ENCODE measurements at places on chromosomes 1 and 21. TPM values are rescaled to one million over a fixed set of nuclear protein-coding genes. Genes with fewer than 3 reads are reported as not detected.

FAM229A gene
- polyA plus RNA-seq = 2.5 TPM

GRCh38 chr1:225526878-225527277, 99.0 kb upstream of the LBR start:
- no peaks in the 10 kb centered on the region for H3K4me1 ChIP-seq
- H3K36me3 ChIP-seq = no peaks in the 10 kb centered on the region
- no peak overlapping the region for H3K27ac ChIP-seq
- no peak overlapping the region for H3K4me3 ChIP-seq
- no peaks in the 10 kb centered on the region for H3K27me3 ChIP-seq

DNA sequence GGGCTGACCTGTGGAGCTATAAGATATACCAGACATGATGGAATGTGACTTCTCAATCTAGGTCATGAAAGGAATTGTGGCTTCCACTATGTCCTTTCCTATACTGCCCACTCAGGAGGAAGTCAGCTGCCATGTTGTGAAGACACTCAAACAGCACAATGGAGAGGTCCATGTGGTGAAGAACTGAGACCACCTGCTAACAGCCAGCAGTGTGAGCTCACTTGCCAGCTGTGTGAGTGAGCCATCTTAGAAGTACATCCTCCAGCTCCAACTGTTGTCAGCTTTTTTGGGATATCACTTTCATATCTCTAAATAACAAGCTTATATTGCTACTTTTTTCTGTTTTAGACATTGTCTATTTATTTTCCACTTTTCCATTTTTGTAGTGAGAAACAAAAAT, 29.7 kb downstream of the OLFML3 start:
- H3K4me3 ChIP-seq = no peak overlapping the region
- H3K4me1 ChIP-seq = no peaks in the 10 kb centered on the region
- DNase-seq = no peak
- H3K36me3 ChIP-seq = no peaks in the 10 kb centered on the region
- no peaks in the 10 kb centered on the region for H3K27me3 ChIP-seq

TNFRSF18 gene
- not detected for polyA plus RNA-seq
